ENCODE measurements at places on chromosomes 1 and 21.

DNA sequence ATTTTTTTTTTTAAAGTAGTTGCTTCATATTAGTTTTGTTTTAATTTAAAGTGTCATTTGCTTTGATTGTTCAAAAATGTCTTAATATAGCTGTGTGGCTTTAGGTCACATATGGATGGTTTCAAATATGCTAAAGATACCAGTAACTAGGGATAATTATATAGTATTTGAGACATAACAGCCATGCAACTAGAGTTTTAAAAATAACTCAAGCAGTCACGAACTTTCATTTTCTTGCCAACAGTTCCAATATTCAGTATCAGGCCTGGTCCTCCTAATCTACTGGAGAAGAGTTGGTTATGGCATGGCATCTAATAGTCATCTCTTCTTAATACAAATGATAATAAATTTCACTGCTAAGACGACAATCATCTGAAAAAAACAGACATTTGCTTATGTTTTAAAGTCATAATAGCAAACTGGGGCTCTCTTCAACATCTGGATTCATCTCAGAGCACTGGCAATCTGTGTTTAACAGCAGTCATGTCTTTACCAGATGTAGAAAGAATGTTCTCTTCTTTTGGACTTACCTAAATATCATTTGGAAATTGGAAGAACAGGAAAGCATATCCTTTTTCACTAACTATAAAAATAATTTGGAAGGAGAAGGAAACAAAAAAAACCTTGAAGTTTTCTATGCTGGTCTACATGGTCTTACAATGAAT, 24.1 kb upstream of the A3GALT2 start:
- no peak for DNase-seq

DNA sequence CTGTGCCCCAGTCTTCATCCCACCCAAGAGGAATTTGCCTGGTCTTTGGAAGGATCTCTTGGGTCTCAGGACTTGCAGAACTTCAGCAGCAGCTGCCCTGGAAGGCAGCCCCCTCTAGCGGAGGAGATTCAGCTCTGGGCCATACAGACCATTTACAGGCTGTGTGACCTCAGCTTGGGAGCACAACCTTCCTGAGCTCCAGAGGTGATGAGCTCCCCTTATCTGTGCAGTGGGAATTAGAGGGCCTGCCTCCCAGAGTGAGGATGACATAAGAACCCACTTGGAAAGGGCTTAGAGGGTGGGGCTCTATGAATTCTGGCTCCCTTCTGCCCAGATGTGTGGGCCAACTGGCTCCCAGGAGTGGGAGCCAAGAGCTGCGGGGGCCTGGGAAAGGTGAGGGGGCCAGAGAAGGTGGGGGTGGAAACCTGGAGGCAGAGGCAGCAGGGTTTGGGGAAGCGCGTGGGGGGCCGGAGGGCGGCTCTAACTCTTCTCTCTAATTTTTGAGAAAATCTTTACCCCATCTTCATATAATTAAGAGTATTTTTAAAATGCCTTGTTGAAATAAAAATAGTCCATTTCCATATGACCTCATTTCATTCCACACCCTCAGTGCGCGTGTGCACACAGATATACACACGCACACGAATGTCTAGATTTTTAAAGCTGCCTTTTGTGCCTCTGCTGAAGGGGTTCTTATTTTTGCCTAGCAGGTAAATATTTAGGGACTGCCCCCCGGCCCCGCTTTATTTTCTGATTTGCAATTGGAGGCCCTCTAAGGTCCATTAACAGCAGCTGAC, 21.5 kb downstream of the EPHB2 start:
- no peak for DNase-seq

DNA sequence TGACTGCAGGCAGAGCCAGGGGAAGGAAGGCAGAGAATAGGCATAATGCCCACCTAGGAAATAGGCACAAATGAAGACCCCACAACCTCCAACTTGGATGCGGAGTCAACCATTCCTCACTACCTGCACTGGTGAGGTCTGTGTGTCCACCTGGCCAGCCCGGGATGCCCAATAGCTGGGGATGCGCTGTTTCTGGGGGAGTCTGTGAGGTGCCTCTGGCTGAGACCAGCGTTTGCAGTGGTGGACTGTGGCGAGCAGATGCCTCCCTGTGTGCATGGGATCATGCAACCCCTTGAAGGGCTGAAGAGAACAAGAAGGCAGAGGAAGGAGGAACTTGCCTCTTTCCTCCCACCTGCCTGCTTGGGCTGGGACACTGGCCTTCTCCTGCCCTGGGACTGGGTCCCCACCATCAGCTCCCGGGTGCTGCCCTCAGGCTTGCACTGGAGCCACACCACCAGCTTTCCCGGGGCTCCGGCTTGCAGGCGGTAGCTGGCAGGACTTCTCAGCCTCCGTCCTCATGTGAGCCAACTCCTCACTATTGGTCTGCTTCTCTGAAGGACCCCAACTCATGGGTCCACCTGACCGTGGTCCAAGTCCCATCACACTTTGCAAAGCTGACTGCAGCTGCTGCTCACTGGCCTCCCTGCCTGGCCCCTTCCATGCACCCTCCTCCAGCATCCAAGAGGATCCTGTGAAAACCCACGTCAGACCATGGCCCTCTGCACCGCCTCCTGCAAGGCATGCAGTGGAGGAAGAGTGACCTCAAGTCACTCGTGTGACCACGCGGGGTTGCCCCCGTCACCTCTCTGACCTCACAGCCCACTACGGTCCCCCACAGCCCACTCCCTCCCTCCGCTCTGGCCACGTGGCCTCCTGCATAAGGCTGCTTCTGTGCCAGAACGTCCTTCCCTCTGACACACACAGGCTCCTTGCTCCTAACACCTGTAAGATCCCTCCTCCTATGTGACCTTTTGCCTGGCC, 2.7 kb upstream of the PDE9A start:
- DNase-seq, result no peak

- DNase-seq, result no peak
These were observed 96.4 kb downstream of the SYF2 start for GRCh38 chr1:25135909-25136308.

DNA sequence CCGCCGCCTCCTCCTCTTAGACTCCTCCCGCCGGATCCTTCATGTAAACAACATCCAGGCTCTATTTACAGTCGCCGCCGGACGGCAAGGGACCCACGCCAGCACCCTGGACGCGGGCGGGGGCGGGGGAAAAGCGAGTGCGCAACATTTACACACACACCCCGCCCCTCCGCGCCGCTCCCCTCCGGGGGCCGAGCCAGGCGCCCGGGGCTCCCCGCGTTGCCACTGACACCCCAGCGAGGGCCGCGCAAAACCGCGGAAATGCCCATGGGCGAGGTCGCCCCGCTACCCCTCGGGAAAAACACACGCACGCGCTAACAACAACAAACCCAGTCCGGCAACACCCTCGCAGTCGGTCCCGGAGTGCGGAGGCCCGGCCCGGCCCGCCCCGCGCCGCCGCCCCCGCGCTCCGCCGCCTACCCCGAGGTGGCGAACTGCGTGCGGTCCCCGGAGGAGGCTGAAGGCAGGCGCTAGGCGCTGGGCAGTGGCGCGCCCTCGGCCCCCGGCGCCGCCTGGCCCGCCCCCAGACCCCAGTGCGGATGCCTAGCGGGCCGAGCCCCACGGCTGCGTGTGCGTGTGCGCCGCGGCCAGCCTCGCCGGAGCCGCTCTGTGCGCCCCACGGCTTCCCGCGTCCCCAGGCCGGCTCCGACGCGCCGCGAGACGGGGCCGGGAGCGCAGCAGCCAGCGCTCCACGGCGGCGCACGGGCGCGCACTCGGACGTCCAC, 81.1 kb upstream of the AK4 start:
- peak; percentile 86 for DNase-seq
